ENCODE measurements at places on chromosomes 16 and 17. TPM values are rescaled to one million over a fixed set of nuclear protein-coding genes. Genes with fewer than 3 reads are reported as not detected.

HOXB4 gene
- 1.2 TPM for polyA plus RNA-seq

NACA2 gene
- not detected for polyA plus RNA-seq

TMEM92 gene
- polyA plus RNA-seq = 0.61 TPM

CTRB2 gene
- polyA plus RNA-seq = not detected

SCGB1C2 gene
- not detected for polyA plus RNA-seq

RHOT1 gene
- 25.2 TPM for polyA plus RNA-seq

TMC7 gene
- 1.4 TPM for polyA plus RNA-seq

ZP2 gene
- not detected for polyA plus RNA-seq

CKLF gene
- polyA plus RNA-seq = 107 TPM

CA7 gene
- not detected for polyA plus RNA-seq

RASD1 gene
- 1.2 TPM for polyA plus RNA-seq

ERN2 gene
- polyA plus RNA-seq = not detected

KRTAP4-2 gene
- not detected for polyA plus RNA-seq

GID4 gene
- 7.3 TPM for polyA plus RNA-seq

HS3ST3A1 gene
- 39.5 TPM for polyA plus RNA-seq

DLX3 gene
- polyA plus RNA-seq = 1.4 TPM

C1QTNF8 gene
- not detected for polyA plus RNA-seq

TBC1D3D gene
- polyA plus RNA-seq = not detected

PSMD7 gene
- 155 TPM for polyA plus RNA-seq

COX4I1 gene
- polyA plus RNA-seq = 564 TPM

CHRNE gene
- polyA plus RNA-seq = 0.63 TPM

OR1A1 gene
- not detected for polyA plus RNA-seq

CD79B gene
- polyA plus RNA-seq = not detected
